Calu3 (cell line): ENCODE measurements at places on chromosomes 7 and 10. TPM values are rescaled to one million over a fixed set of nuclear protein-coding genes. Genes with fewer than 3 reads are reported as not detected.

GRCh38 chr7:2522780-2523433 is 3.3 kb downstream of the LFNG start:
- peak; percentile 86 for DNase-seq
- peak overlapping the region; percentile 99 for H3K4me3 ChIP-seq
- peak overlapping the region; percentile 77 for H3K27ac ChIP-seq
- peaks cover 39% of the 10 kb centered on the region for H3K4me1 ChIP-seq
- H3K27me3 ChIP-seq: no peaks in the 10 kb centered on the region

GRCh38 chr10:46516660-46517416 is 39.6 kb downstream of the GPRIN2 start:
- H3K27ac ChIP-seq: no peak overlapping the region
- no peaks in the 10 kb centered on the region for H3K27me3 ChIP-seq
- peaks cover 8% of the 10 kb centered on the region for H3K4me1 ChIP-seq
- no peak overlapping the region for H3K4me3 ChIP-seq

DNA sequence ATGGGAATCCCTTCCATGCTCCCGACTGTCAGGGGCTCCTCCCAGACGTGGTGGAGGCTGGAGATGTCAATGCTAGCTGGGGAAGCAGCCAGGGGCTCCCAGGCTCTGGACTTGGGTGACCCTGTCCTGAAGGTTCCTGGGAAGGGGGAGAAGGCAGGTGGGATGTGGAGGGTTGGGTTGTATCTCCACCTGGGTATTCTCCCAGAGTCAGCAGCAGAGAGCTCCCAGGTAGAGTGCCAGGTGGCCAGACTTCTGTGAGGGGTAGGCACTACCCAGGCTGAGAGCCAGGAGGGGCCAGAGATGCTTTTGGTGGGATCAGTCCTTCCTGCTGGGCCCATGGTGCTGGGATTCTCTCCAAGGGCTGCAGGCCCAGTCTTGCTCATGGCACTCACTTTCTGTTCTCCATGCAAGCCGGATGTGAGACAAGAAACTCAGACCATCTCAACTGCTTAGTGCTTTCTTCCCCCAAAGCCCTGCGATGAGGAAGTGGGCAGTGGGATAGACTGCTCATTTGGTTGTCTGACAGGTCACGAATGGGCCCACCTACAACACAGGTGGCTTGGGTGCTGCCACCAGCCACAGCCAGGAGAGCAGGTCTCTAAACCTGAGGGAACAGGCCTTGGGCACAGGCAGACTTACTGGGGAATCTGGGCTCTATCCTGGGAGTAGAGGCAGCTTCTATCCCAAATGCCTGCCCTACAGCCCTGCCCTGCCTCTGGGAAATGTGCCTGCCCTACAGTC is 52.5 kb upstream of the CAMK2B start:
- H3K4me3 ChIP-seq: no peak overlapping the region
- H3K27ac ChIP-seq: peak overlapping the region; percentile 40
- no peak for DNase-seq
- no peaks in the 10 kb centered on the region for H3K27me3 ChIP-seq

DNA sequence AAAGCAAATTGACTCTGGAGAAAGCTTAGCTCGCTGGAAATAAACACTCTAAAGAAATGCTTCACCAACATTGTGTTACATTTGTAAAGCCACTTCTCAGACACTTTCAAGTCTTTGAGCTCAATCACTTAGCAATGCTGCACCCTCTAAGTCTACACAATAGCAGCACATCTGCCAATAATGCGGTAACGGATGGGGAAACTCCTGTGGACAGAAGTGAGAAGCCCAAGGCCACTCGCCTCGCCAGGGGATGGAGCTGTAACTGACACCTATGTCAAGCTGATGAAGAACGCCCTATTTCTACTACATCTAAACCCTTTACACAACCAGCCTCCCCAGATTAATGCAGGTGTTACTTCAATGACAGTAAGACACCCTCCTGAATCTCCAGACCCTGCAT is 167.7 kb downstream of the SFMBT2 start:
- no peaks in the 10 kb centered on the region for H3K36me3 ChIP-seq
- H3K4me1 ChIP-seq: no peaks in the 10 kb centered on the region
- H3K4me3 ChIP-seq: no peak overlapping the region
- no peak for DNase-seq

DNA sequence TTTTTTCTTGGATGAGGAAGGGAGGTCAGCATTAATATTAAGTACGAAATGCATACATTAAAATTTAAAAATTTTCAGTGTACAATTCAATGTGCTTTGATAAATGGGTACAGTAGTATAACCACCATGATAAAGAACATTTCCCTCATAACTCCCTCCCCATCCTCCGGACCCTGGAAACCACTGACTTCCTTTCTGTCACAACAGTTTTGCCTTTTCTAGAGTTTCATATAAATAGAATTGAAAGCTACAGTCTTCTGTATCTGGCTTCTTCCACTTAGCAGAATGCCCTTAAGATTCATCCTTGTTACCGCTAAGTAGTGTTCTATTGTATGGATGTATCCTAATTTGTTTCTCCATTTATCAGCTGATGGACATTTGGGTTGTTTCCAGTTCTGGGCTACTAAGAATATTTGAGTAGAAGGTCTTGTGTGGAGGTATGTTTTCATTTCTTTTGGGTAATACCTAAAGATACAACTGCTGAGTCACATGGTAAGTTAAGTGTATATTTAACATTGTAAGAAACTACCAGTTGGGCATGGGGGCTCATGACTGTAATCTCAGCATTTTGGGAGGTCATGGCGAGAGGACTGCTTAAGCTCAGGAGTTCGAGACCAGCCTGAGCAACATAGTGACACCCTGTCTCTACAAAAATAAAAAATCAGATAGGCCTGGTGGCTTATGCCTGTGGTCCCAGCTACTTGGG is 30.8 kb downstream of the ABI1 start:
- no peak for DNase-seq
- H3K27ac ChIP-seq: no peak overlapping the region
- no peak overlapping the region for H3K4me3 ChIP-seq
- H3K27me3 ChIP-seq: no peaks in the 10 kb centered on the region
- no peaks in the 10 kb centered on the region for H3K36me3 ChIP-seq

DNA sequence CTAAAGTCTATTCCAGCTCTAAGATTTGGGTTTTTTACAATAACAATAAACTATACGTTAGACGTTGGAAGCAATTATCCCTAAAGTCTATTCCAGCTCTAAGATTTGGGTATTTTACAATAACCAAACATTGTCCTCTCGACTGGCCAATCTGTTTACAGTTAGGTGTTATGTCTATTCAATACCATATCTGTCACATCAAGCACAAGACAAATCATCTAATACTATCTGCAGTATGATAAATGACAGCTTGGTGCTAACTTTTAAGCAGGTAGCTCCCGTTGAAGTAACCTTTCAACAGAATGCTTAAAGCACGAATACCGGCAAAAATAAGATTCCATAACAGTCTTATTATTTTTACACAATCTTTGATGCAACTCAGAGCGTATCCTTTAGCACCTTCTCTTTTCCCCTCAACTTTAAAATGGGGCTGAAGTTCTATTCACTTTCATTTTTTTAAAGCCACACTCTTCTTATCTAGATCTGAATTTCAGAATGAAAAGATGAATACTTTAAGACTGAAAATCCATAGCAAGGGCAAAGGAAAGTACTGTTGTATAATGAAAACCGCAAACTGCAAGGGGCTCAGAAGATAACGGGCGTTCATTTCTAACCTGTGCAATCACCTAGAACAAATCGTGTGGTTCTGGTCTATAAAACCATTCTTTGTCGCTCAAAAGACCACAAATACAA is 925 bp downstream of the H2AZ2 start:
- no peak for DNase-seq
- H3K4me3 ChIP-seq: peak overlapping the region; percentile 82
- peak overlapping the region; percentile 98 for H3K27ac ChIP-seq
- H3K27me3 ChIP-seq: no peaks in the 10 kb centered on the region
- H3K36me3 ChIP-seq: peaks cover 40% of the 10 kb centered on the region

GRCh38 chr10:47237316-47238260 is 62.4 kb upstream of the GDF10 start:
- H3K27ac ChIP-seq: no peak overlapping the region
- no peak overlapping the region for H3K4me3 ChIP-seq
- no peaks in the 10 kb centered on the region for H3K4me1 ChIP-seq
- peaks cover 48% of the 10 kb centered on the region for H3K27me3 ChIP-seq

DNA sequence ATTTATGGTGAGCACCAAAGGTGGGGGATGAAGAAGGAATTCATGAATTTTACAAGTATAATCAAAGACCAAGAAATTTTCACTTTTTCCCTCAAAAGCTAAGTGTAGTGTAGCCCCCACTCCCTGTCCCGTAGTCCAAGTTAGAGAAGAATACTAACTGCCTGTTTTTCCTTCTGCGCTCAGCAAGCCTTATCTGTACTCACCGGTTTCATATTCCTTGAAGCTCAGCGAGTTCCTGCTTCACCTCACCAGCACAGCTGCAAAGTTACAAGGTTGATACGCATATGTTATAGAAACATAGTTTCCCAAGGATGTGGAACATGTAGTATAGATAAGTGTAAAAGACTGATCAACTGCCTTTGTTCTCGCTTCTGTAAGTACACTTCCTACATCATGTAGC is 16.0 kb upstream of the ZNF33B start:
- no peak for DNase-seq
- H3K27ac ChIP-seq: no peak overlapping the region
- H3K4me1 ChIP-seq: peaks cover 23% of the 10 kb centered on the region
- H3K4me3 ChIP-seq: no peak overlapping the region
- H3K36me3 ChIP-seq: no peaks in the 10 kb centered on the region
- no peaks in the 10 kb centered on the region for H3K27me3 ChIP-seq

DNA sequence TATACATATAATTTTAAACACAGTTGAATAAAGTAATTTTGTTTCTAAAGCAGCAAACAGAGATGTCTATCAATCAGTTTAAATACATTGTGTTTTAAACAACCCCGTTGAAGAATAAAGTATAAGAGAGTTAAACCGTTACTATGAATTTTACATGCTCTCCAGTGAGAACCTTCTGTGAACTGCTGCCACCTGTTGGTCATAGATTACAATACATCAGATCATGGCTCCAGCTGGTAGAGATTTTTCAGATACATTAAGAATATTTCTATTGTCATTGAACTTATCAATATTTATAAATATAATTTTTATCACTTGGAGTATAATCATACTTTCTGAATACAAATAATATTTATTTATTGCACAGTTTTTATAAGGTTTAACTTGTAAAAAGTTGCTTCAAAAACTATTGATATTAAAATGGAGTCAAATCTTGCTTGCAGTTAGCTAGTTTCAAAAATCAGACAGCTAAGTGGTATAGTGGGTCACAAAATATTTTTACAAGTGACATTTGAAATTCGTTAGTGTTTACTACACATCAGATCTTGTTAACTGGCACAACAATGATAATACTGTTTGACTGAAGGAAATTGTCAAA is 561.2 kb upstream of the PHF14 start:
- H3K36me3 ChIP-seq: no peaks in the 10 kb centered on the region
- peak; percentile 49 for DNase-seq
- H3K27me3 ChIP-seq: no peaks in the 10 kb centered on the region
- no peak overlapping the region for H3K27ac ChIP-seq
- H3K4me3 ChIP-seq: no peak overlapping the region

DNA sequence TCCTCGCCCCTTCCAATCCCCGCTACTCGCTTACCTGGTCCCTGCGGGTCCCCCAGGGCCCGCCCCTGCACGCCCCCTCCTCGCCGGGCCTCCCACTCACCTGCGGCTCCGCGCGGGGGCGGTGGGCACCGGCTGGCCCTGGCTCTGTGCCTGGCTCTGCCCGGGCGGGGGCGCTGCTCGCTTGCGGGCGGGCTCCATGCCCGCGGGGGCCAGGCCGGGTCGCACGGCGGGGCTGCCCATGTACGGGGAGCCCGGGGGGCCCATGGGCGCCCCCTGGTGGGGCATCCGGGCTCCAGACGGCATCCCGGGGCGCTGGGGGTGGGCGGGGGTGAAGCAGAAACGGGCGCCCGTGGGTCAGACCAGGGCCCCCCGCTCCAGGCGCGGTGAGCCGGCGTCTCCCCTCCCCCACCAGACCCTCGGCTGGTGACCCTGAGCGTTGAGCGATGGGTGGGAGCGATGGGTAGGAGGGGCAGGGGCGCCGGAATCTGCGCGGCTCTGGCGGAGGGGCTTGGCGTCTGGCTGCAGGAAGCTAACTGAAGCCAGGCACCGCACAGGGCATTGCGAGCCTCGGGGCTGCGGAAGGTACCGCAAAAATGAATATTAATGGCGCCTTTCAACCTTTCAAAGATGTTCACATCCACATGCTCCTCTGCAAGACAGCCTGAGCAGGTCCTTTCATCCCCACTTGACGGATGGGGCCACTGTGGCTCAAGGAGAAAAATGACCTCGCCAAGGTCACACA is 3.0 kb downstream of the SMARCD3 start:
- peaks cover 18% of the 10 kb centered on the region for H3K36me3 ChIP-seq
- no peak overlapping the region for H3K27ac ChIP-seq
- peaks cover 71% of the 10 kb centered on the region for H3K27me3 ChIP-seq
- H3K4me1 ChIP-seq: peaks cover 24% of the 10 kb centered on the region

GRCh38 chr10:102120991-102121738 is 997 bp upstream of the LDB1 start:
- no peak overlapping the region for H3K27ac ChIP-seq
- H3K36me3 ChIP-seq: peaks cover 6% of the 10 kb centered on the region
- H3K4me1 ChIP-seq: peaks cover 25% of the 10 kb centered on the region
- DNase-seq: no peak

- H3K4me1 ChIP-seq: no peaks in the 10 kb centered on the region
- H3K36me3 ChIP-seq: peaks cover under 1% of the 10 kb centered on the region
- DNase-seq: no peak
- no peak overlapping the region for H3K27ac ChIP-seq
- no peak overlapping the region for H3K4me3 ChIP-seq
These were observed 16.0 kb downstream of the GRIFIN start for GRCh38 chr7:2460188-2460587.

DNA sequence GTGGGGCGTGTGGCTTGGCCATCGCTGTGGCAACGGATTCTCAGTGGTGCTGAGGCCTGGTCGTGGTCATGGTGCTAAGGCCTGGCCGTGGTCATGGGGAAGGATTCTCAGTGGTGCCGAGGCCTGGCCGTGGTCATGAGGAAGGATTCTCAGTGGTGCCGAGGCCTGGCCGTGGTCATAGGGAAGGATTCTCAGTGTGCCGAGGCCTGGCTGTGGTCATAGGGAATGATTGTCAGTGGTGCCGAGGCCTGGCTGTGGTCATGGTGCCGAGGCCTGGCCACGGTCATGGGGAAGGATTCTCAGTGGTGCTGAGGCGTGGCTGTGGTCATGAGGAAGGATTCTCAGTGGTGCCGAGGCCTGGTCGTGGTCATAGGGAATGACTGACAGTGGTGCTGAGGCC is 327.9 kb downstream of the ADARB2 start:
- peaks cover 5% of the 10 kb centered on the region for H3K36me3 ChIP-seq
- no peak overlapping the region for H3K27ac ChIP-seq
- peaks cover 31% of the 10 kb centered on the region for H3K27me3 ChIP-seq

UPK3BL2 gene
- 17.4 and 18.3 TPM in 2 replicates for total RNA-seq

FOXP2 gene
- total RNA-seq: 1.6 and 2.5 TPM in 2 replicates

SPAM1 gene
- not detected in 2 replicates for total RNA-seq

ACBD7 gene
- total RNA-seq: 8.2 and 10.0 TPM in 2 replicates

GTF2I gene
- 175 and 177 TPM in 2 replicates for total RNA-seq
